Endothelial cell of umbilical vein (primary cell): ENCODE measurements at places on chromosomes 6 and 20.

DNA sequence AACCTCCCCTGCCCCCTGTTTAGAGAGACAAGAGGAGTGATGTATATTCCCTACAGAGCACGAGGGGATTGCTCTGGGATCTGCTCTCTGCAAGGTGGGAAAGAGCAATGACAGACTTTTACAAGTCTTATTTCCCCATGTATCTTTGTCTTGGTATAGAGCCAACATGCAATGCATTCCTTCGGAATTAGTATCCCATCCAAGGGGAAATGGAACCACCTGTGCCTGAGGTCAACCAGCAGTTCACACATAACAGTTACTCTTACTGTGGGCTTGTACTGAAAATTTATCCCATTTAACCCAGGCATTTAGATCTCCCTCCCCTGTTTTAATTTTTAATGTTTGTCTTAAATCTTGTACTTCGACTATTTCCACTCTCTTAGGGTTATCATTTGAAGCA is 250.4 kb downstream of the C6orf118 start:
- no peak overlapping the region for H3K4me3 ChIP-seq
- DNase-seq, result no peak
- H3K4me1 ChIP-seq, result no peaks in the 10 kb centered on the region
- H3K27ac ChIP-seq, result no peak overlapping the region
- H3K36me3 ChIP-seq, result no peaks in the 10 kb centered on the region

- H3K4me3 ChIP-seq, result no peak overlapping the region
- no peak overlapping the region for H3K27ac ChIP-seq
- H3K4me1 ChIP-seq, result no peaks in the 10 kb centered on the region
- no peaks in the 10 kb centered on the region for H3K36me3 ChIP-seq
- DNase-seq, result no peak
Measured at GRCh38 chr20:56299362-56299761, 50.8 kb downstream of the MC3R start.

GRCh38 chr6:15577550-15578171 is 85.2 kb downstream of the DTNBP1 start:
- H3K4me3 ChIP-seq, result no peak overlapping the region
- no peak overlapping the region for H3K27ac ChIP-seq
- DNase-seq, result no peak
- H3K27me3 ChIP-seq, result no peaks in the 10 kb centered on the region

GRCh38 chr6:52512199-52512598 is 64.7 kb downstream of the TRAM2 start:
- H3K36me3 ChIP-seq, result peaks cover 26% of the 10 kb centered on the region
- peak; percentile 92 for DNase-seq
- no peaks in the 10 kb centered on the region for H3K27me3 ChIP-seq

- peak; percentile 88 for DNase-seq
- H3K36me3 ChIP-seq, result no peaks in the 10 kb centered on the region
- no peaks in the 10 kb centered on the region for H3K27me3 ChIP-seq
Measured at GRCh38 chr6:2196079-2196679, 49.2 kb downstream of the GMDS start.

DNA sequence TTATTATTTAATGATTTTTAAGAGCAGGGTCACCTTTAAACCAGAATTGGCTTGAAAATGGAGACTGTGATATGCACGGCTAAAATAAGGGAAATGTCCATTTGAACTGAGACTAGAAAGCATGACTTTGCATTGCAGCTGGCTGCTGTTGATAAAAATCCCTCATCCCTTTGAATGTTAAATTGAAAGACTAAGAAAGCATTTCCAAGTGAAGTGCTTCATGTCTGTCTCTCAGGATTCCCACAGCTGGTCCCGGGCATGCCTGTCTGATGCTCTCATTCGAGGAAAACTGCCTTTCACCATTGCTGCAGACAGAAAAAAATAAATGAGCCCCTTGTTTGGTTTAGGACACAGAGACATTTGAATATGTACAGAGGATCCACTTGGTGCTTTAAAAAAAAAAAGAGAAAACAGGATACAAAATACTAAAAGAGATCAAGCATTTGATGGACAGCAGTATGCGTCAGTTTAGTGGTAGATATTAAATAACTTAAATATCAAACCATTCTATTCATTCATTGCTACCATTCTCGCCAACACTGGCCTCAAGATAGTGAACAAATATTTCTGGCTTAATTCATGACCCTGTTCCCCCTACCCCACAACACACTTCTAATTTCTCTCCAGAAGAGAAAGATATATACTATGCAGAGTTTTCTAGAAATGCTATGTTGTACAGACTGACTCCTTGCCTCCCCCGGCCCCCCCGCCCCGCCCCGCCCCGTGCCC is 55.0 kb downstream of the TBC1D7 start:
- no peaks in the 10 kb centered on the region for H3K4me1 ChIP-seq
- DNase-seq, result no peak
- no peaks in the 10 kb centered on the region for H3K27me3 ChIP-seq

GRCh38 chr20:36821964-36822437 is 48.4 kb upstream of the DSN1 start:
- H3K27me3 ChIP-seq, result no peaks in the 10 kb centered on the region
- no peak overlapping the region for H3K4me3 ChIP-seq
- H3K4me1 ChIP-seq, result peaks cover 2% of the 10 kb centered on the region
- no peak for DNase-seq
- H3K27ac ChIP-seq, result no peak overlapping the region

- H3K36me3 ChIP-seq, result no peaks in the 10 kb centered on the region
- H3K27ac ChIP-seq, result no peak overlapping the region
- DNase-seq, result no peak
- no peaks in the 10 kb centered on the region for H3K27me3 ChIP-seq
- H3K4me3 ChIP-seq, result no peak overlapping the region
Measured at GRCh38 chr6:138618168-138618567, 118.9 kb upstream of the NHSL1 start.

GRCh38 chr6:164014346-164015087 is 600.0 kb downstream of the QKI start:
- no peaks in the 10 kb centered on the region for H3K36me3 ChIP-seq
- no peaks in the 10 kb centered on the region for H3K27me3 ChIP-seq
- no peak overlapping the region for H3K27ac ChIP-seq

DNA sequence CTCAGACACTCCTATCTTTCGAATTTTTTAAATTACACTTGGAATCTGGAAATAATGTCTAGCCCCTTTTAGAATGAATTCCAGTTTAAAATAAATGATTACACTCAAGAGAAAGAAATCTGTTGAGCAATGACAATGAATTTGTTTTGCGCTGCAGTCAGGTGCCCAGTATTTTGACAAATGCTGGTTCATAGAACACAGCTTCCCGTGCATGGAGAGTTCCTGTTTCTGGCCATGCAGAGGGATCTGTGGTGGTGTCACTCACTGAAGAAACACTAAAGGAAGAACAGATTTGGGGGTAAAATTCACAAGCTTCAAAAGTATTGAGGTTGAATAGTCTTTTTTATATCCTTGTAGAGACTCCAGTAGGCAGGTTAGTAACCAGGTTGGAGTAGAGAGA is 113.4 kb upstream of the CEP85L start:
- H3K4me1 ChIP-seq, result no peaks in the 10 kb centered on the region
- no peak overlapping the region for H3K4me3 ChIP-seq
- DNase-seq, result no peak
- H3K36me3 ChIP-seq, result no peaks in the 10 kb centered on the region

- peaks cover 19% of the 10 kb centered on the region for H3K36me3 ChIP-seq
- no peaks in the 10 kb centered on the region for H3K4me1 ChIP-seq
- no peaks in the 10 kb centered on the region for H3K27me3 ChIP-seq
- DNase-seq, result peak; percentile 83
- H3K4me3 ChIP-seq, result peak overlapping the region; percentile 41
Measured at GRCh38 chr6:169654598-169655391, 47.0 kb downstream of the WDR27 start.

DNA sequence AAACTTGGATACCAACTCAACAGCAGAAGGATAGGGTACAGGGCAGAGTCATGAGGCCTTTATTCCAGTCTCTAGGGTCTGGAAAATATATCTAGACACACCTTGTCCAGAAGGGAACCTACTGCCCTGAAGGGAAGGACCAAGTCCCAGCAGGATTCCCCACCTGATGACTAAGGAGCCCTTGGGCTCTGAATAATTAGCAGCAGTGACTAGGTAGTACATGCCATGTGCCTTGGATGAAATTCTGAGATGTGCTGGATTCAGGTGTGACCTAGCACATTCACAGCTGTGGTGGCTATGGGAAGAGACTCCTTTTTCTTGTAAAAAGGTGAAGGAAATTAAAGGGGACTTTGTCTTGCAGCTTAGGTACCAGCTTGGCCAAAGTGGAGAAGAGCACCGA is 364.3 kb upstream of the PTCHD4 start:
- no peak for DNase-seq
- no peaks in the 10 kb centered on the region for H3K4me1 ChIP-seq
- no peak overlapping the region for H3K27ac ChIP-seq
- no peaks in the 10 kb centered on the region for H3K36me3 ChIP-seq
- no peaks in the 10 kb centered on the region for H3K27me3 ChIP-seq

- no peak overlapping the region for H3K27ac ChIP-seq
- H3K36me3 ChIP-seq, result no peaks in the 10 kb centered on the region
- DNase-seq, result no peak
- no peaks in the 10 kb centered on the region for H3K27me3 ChIP-seq
- no peaks in the 10 kb centered on the region for H3K4me1 ChIP-seq
- H3K4me3 ChIP-seq, result no peak overlapping the region
Measured at GRCh38 chr6:113522376-113522775, 334.8 kb upstream of the MARCKS start.

GRCh38 chr6:45045253-45045601 is 282.9 kb upstream of the RUNX2 start:
- H3K27me3 ChIP-seq, result no peaks in the 10 kb centered on the region
- DNase-seq, result no peak
- H3K4me1 ChIP-seq, result peaks cover 15% of the 10 kb centered on the region
- H3K4me3 ChIP-seq, result no peak overlapping the region

- no peak overlapping the region for H3K4me3 ChIP-seq
- no peak overlapping the region for H3K27ac ChIP-seq
- H3K4me1 ChIP-seq, result no peaks in the 10 kb centered on the region
Measured at GRCh38 chr6:24632573-24632972, 13.4 kb downstream of the KIAA0319 start.

DNA sequence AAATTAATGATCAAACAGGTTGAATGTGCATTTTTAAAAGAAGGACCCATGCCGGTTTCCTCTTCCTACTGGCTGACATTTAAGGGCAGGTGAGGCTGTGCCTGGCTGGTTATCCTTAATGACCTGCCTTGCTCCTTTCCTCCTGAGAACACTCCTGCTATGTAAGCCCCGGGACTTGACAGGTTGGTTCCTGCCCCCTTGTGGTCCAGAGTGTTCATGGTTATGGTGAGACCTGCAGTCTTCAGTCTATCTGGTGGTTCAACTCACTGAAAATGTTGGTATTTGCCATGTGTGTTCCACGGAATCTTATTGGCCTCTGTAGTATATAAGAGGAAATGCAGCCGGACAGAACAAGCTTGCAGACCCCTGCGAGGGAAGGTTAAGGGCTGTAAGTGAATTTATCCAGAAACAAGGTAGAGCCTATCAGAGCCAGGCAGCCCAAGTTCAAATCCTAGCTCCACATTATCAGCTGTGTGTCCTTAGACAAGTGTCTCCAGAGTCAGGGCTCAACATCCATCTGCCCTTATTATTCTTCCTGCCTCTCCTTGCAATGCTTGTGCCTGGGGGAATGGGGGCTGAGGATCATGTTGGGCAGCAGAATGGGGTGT is 5.2 kb upstream of the BPIFA3 start:
- H3K36me3 ChIP-seq, result no peaks in the 10 kb centered on the region
- no peak overlapping the region for H3K4me3 ChIP-seq
- no peaks in the 10 kb centered on the region for H3K27me3 ChIP-seq
- peak; percentile 17 for DNase-seq
- H3K27ac ChIP-seq, result no peak overlapping the region

- H3K4me3 ChIP-seq, result no peak overlapping the region
- no peaks in the 10 kb centered on the region for H3K36me3 ChIP-seq
- no peaks in the 10 kb centered on the region for H3K27me3 ChIP-seq
Measured at GRCh38 chr6:125519367-125519766, 217.6 kb upstream of the HDDC2 start.

GRCh38 chr6:139834232-139834631 is 459.8 kb upstream of the CITED2 start:
- H3K4me1 ChIP-seq, result no peaks in the 10 kb centered on the region
- H3K4me3 ChIP-seq, result no peak overlapping the region
- no peaks in the 10 kb centered on the region for H3K27me3 ChIP-seq
- no peaks in the 10 kb centered on the region for H3K36me3 ChIP-seq
- DNase-seq, result no peak

DNA sequence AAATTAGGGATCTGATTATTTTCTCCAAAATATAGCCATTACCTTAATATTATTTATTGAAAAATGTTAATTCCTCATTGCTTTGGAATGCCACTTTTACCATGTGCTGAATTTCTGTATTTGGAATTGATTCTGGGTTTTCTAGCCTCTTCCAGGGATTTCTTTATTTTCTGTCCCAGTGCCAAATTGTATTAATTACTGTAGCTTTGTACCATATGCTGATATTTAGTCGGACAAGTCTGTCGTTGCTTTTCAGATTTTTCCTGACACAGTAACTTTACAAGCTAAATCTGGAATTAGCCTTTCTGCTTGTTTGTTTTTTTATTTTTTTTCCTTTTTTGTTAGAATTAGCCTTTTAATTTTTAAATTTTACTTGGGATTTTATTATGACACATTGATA is 10.9 kb upstream of the TMEM14B start:
- peaks cover 4% of the 10 kb centered on the region for H3K36me3 ChIP-seq
- H3K4me1 ChIP-seq, result peaks cover 6% of the 10 kb centered on the region
- no peak overlapping the region for H3K27ac ChIP-seq
- no peak for DNase-seq
- H3K4me3 ChIP-seq, result no peak overlapping the region

DNA sequence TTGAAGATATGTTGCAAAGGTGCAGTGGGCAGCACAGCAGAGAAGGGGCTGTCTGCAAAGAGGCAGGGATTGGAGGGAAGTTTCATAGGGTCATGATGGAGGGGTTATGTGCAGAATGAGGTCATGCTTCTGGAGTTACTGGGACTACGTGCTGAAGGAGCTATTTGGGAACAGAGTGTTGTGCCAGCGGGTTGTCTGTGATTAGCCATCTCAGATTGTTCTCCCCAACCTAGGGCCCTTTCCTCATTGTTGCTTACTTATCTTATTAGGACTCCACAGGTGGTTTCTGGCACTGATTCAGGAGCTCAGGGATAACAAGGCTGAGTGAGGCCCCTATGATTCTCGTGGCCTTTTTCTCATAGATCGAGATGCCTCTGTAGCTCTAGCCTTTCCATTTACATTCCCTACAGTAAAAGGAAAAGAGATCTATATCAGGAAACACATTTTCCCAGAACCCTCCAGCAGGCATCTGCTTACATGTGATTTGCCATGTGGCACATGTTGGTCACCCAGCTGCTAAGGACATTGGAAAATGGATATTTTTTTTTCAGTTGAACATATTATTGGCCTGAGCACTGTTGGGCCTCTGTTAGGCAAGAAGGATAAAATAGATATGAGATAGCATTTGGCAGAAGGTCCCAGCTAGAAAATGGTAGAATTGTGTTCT is 429.6 kb upstream of the PLCB4 start:
- H3K36me3 ChIP-seq, result no peaks in the 10 kb centered on the region
- no peak overlapping the region for H3K27ac ChIP-seq
- H3K27me3 ChIP-seq, result no peaks in the 10 kb centered on the region
- no peak overlapping the region for H3K4me3 ChIP-seq
- DNase-seq, result no peak
